ENCODE measurements at places on chromosomes 11 and 22. TPM values are rescaled to one million over a fixed set of nuclear protein-coding genes. Genes with fewer than 3 reads are reported as not detected.

GRCh38 chr11:121534131-121535093 is 81.6 kb upstream of the SORL1-AS1 start:
- no peak for DNase-seq

DNA sequence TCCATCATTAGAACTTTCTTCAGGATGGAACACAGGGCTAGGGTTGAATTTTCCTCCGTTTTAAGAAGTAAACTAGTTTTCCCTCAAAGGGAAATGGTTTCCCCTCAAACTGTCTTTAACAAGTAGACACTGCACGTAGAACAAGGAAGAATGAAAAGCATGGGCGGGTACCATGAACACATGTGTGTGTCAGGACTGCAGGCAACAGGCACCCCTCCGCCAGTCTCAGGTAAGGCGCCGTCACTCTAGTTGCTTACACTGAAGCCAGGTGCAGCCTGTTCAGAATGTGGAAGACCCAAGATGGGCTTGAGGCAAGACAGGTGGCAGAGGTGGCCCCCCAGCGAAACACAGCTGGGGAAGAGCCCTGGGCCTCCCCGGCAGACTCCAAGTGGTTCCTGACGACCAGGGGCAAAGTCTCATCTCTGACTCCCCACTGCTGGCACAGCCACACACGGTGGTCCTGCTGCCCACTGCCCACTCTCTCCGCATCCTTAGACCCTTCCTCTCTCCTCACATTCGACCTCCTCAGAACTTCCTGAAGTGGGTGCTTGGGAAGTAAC is 25.4 kb upstream of the MOB2 start:
- DNase-seq = peak; percentile 8

- DNase-seq = no peak
Measured at GRCh38 chr11:38547462-38547861, 1949.4 kb upstream of the RAG2 start.

DNA sequence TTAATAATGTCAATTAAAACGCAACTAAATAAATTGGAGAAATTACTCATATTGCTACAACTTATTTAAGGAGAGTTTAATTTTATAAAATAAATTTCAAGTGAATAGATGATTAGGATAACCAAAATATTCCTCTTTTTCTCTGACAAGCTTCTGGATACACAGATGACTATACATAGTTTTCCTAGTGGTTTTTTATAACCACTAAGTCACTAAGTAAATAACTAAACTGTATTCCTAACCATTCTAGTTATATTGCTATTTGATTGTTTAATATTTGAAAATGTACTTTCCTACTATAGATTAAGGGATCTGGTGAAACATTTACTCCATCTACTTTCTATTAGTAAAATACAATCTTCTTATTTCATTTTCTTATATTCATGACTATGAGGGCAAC is 4.7 kb upstream of the ANGPTL5 start:
- DNase-seq = no peak

DNA sequence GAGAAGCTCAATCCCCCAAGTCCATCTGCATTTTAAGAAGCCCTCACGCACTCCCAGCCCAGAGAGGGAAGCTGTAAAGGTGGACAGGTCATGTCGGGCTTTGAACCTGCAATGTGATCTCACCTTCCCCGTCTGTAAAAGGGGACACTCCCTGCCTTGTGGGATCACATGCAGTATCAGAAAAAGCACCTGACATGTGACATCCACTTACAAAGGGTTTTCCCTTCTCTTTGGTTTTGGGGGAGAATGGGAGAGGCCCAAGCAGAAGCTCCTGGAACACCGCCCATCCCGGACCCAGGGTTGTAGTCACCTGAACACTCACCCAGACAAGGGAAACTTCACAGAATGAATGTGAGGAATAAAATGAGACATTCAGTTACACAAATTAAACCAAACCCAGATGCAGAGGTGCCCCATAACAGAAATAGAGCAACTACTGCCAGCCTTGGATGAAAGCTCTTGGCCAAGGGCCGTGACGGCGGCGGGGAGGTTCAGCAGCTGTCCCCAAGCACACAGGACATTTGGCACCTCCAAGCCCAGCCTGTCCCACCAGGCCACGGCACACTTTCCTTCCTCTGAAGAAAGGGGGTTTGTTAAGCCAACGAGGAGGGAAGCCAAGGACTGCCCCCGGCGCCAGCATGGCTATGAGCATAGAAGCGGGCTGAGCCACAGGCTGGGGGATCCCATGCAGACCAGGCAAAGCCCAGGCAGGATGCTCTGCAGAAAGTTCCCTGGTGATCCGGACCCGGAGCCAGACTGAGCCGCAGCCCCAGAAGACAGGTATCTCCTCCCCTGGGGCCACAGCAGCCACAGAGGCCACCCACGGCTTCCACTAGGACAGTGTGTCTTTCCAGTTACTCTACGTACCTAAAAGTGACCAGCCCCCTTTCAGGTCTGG is 3.8 kb downstream of the BID start:
- DNase-seq = no peak

GRCh38 chr22:24333301-24333700 is 62.7 kb downstream of the SPECC1L start:
- no peak for DNase-seq

- DNase-seq = no peak
Measured at GRCh38 chr22:42270176-42270509, 310 bp downstream of the TCF20 start.

DNA sequence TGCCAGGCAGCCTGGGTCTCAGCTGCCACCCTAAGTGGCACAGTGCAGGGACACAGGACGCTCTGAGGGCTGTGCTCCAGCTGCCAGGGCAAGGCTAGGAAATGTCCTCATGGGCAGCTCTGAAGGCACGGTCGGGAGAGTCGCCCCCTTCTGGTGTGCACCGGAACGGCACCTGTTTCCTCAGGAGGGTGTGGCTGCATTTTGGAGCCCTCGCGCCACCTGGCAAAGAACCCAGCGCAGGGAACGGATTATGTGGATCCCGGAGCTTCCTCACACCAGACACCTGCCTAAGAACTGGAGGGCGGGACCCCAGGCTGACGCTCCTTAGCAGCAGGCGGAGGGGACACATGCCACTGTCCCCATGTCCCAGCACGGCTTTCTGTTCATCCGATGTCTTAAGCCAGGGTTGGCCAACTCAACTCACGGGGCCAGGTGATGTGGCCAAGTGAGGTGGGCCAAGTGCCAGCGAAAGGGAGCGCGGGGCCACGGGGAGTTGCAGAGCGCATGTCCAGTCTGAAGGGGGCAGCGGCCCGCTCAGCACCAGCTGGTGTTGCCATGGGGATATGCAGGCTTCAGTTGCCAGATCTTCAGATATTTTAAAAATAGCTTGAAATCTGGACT is 5.1 kb upstream of the SLC22A8 start:
- no peak for DNase-seq

CD248 gene
- total RNA-seq = 12.3 TPM

HORMAD2 gene
- total RNA-seq = not detected
